ENCODE measurements at places on chromosomes 16 and 17. TPM values are rescaled to one million over a fixed set of nuclear protein-coding genes. Genes with fewer than 3 reads are reported as not detected.
A peak's percentile ranks its signal among the peaks of the same experiment; 100 is the strongest.

PABPN1L gene
- not detected for polyA plus RNA-seq

DNA sequence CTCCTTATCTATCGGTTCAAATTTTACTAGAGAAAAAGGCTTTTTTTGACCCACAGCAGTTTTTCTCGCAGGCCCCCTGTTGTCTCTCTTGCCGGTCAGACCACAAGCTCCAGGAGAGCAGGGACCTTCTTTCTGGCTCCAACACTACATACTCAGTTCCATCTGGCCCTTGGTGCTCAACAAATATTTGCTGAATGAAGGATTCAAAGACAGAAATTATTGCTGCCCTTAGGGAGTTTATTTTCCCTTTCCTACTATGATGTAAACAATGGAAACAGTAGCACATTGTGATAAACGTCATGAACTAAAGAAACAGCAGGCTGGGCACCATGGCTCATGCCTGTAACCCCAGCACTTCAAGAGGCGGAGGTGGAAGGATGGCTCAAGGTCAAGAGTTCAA lies 59.0 kb upstream of the ATP2A3 start:
- DNase-seq = no peak

DNA sequence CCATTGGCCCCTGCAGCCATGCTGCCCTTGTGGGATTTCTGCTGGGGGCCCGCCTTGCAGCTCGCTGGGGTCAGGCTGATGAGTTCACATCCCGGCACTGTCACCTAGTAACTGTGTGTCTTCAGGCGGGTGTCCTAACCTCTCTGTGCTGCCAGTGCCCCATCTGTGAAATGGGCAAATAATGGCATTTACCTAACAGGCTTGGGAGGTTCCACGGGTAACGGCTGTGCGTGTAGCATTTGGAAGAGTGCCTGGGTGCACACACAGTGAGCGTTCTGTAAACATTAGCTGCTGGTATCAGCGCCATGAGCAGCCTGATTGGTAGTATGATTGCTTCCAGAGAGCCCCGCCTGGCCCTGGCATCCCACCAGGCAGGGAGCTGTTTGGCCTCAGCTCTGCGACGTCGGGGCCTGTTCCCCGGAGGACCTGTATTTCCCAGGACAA lies 167.3 kb upstream of the GSE1 start:
- DNase-seq = no peak

- DNase-seq = peak; percentile 75
These were observed 51.2 kb upstream of the DHX40 start for GRCh38 chr17:59513934-59514841.

DNA sequence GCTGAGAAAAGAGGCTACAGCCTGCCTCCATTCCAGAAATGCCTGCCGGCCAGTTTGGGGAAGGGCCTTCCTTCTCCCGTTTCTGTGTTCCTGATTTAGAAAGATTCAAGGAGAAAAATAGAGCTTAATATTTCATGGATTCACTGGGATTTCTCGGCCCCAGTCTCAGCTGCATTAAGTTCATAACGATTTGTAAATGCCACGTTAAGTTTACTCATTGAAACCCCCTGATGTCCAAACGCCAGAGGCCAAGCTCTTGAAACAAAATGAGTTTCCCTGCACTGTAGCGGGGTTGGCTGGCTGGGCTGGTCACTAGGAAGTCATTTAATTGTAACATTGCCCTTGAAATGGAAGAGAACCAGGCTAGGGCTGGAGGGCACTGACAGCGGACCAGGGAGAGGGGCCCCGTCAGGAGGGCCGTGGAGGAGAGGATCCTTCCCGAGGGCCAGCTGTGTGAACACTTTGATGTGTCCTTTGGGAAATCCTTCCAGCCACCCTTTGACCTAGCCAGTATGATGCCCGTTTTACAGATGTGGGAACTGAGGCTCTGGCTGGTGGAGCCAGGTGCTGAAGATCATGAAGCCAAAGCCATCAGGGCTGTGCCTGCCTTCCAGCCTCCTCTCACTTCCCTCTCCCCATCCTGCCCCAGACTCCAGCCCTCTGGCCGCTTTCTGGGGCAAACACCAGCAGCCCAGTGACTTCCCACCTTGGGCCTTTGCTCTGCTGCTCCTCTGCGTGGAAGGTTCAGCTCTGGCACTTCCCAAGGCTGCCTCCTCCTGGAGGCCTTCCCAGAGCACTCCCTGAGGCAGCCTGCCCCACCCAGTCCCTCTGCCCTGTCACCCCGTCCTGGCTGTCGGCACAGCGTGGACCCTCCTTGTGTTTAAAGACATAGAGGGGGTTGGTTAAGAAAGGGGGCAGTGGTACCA lies 220.6 kb downstream of the KATNIP start:
- no peak for DNase-seq

DNA sequence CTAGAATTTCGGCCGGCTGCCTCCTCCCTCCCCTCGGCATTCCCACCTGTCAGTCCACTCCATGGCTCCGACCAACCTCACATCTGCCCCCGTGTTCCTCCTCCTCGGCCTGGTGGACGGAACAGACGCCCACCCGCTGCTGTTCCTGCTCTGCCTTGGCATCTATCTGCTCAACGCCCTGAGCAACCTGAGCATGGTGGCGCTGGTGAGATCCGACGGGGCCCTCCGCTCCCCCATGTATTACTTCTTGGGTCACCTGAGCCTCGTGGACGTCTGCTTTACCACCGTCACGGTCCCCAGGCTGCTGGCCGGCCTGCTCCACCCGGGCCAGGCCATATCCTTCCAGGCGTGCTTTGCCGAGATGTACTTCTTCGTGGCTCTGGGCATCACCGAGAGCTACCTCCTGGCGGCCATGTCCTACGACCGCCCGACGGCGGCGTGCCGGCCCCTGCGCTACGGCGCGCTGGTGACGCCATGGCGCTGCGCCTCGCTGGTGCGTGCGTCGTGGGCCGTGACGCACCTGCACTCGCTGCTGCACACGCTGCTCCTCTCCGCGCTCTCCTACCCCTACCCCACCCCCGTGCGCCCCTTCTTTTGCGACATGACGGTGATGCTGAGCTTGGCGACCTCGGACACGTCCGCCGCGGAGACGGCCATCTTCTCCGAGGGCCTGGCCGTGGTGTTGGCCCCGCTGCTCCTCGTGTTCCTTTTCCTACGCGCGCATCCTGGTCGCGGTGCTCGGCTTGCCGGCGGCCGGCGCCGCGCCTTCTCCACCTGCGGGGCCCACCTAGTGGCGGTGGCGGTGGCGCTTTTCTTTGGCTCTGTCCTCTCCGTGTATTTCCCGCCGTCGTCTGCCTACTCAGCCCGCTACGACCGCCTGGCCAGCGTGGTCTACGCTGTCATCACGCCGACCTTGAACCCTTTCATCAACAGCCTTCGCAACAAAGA lies at the start of gene OR3A2:
Gene OR3A2, minus strand, starts transcription at position 440 of the 948 bp plus-strand sequence.
- no peak for DNase-seq

CRYM gene
- polyA plus RNA-seq = 47.0 TPM

DNA sequence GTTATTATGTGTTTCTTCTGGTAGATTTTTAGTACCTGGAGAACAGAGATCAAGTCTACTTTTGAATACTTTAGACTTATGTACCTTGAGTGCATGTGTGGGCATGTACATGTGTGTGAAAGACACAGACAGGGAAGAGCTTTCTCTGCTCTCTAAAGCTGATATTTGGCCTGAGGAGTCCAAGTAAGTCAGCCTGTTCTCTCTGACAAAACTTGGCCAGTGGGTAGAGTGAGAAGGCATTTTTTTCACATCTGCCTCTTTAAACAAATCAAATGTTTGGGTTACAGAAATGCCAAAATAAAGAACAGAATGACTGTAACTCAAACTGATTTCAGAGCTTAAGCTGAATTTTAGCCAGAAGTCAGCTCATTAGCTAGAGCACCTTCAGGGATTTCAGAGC lies 309.7 kb upstream of the DYNLRB2 start:
- DNase-seq = no peak

DNA sequence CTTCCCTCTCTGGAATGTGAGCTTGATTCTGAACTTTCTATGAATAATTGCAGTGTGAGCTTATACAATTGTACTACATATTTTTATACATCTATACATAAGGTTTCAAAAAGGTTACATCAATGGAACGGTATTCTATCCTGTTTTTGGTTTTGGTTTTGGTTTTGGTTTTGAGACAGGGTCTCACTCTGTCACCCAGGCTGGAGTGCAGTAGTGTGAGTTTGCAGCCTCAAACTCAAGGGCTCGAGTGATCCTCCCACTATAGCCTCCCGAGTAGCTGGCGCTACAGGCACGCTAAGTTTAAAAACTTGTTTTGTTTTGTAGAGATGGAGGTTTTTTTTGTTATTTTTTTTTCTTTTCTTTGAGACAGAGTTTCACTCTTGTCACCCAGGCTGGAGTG lies 1.1 kb downstream of the CTRB1 start:
- no peak for DNase-seq

HES7 gene
- polyA plus RNA-seq = 0.91 TPM

- peak; percentile 57 for DNase-seq
These were observed 51.8 kb upstream of the JPH3 start for GRCh38 chr16:87550495-87550961.

GRCh38 chr17:75625813-75626486 lies 7.3 kb upstream of the SMIM5 start:
- DNase-seq = no peak

DNA sequence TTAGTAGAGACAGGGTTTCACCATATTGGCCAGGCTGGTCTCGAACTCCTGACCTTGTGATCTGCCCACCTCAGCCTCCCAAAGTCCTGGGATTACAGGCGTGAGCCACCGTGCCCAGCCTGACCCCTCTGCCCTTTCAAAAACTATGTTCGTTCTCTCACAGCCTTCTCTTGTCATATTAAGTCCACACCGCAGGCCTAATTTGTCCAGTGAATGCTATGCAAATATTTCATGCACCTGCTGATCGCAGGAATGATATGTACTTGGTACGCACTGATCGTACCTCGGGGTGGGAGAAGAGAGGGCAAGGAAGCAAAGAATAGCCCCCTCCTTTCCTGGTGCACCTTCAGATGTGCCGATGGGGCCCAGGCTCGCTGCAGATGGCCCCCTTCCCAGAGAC lies 3.0 kb upstream of the BIRC5 start:
- no peak for DNase-seq

GRCh38 chr17:31318298-31318801 lies 3.1 kb downstream of the EVI2A start:
- peak; percentile 30 for DNase-seq

GRCh38 chr16:12318661-12319427 lies 342.3 kb downstream of the SNX29 start:
- no peak for DNase-seq

RTN4RL1 gene
- 3.1 TPM for polyA plus RNA-seq

- DNase-seq = no peak
These were observed 5.4 kb downstream of the CD2BP2 start for GRCh38 chr16:30349675-30350074.

DNA sequence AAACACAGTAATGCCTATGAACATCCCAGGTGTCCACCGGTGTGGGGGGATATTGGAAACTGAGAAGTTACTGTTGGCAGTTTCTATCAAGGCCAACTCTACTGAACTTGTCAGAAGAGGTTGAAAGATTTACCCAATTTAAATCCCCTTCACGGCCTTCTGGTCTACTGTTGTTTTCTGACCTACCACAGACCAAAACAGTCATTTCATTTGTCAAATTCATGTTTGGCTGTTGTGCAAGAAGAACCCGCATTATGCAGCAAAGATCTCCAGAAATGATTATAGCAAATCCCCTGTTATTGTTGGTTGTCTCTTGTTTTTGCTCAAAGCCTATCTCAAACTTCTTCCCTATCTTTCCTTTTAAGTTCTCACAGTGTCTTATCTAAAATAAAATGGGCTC lies 73.1 kb upstream of the MAF start:
- no peak for DNase-seq

DNA sequence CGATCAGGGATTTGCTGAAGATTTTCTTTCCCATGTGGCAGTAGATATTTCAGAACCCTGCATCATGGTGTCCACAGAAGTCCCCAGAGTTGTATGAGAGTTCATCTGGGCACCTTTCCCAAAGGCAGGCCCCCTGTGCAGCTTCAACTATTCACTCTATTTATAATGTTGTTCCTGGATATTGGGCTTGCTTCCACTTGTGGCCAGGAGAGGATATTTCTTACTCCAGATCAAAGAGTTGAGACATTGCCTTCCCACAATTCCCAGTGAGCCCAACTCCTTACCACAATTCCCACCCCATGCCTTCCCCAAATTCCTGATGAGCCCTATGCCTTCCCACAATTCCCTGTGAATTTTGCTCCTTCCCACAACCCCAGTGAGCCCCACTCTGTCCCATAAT lies 206.9 kb downstream of the WWOX start:
- no peak for DNase-seq

TVP23A gene
- 0.04 TPM for polyA plus RNA-seq

- no peak for DNase-seq
These were observed 322.3 kb downstream of the ZFHX3 start for GRCh38 chr16:72725643-72726042.

TMEM107 gene
- 4.5 TPM for polyA plus RNA-seq

GRCh38 chr16:81610144-81610842 lies 165.7 kb downstream of the CMIP start:
- DNase-seq = peak; percentile 84

GRCh38 chr16:783404-784161 lies 4.6 kb downstream of the RPUSD1 start:
- no peak for DNase-seq

DNA sequence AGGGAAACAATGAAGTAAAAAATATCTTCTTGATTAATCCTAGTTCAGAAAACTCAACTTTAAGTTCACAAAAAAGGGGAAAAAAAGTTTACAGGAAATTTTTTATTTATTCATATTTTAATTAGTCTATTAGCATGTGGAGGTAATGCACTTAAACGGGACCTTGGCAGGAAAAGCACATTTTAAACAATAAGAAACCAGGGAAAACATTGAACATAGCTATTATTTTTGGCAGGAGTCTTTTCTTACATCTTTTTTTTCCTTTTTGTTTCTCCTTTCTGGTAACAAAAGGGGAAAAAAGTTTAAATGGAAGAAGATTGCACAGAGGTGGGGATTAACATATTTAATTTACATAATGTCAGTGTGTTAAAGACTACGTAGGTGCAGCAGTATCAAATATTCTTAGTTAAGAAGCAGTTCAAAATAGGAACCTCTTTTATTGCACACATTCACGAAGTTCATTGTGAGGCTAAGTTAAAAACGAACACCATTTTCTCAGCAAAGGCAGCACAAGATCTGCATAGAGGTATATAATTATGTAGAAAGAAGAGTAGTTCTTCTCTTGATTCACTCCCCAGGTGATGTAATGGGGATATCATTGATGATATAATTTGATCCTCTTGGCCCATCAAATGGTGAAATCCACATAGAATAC lies 940.5 kb downstream of the CDH11 start:
- no peak for DNase-seq

IRX5 gene
- polyA plus RNA-seq = 13.7 TPM

GRCh38 chr17:76521262-76521661 lies 16.2 kb downstream of the CYGB start:
- no peak for DNase-seq

GRCh38 chr16:88888461-88889387 lies 22.3 kb upstream of the PABPN1L start:
- DNase-seq = peak; percentile 69

- no peak for DNase-seq
These were observed 8.5 kb upstream of the HOXB9 start for GRCh38 chr17:48634493-48635208.

DNA sequence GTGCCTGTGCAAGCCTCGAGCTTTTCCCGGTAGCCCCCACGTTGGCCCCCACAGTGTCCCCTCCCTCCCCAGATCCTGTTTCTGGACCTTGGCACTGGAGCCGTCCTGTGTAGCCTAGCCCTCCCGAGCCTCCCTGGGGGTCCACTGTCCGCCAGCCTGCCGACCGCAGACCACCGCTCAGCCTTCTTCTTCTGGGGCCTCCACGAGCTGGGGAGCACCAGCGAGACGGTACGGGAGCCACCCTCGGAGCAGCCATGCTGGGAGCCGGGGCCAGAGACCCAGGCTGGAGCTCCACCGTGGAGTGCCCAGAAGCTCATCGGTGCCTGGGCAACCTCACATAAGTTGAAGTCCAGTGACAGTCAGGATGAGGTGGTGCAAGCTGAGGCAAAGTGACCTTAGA lies 11.8 kb downstream of the RGS11 start:
- no peak for DNase-seq

LDAF1 gene
- polyA plus RNA-seq = 21.0 TPM

All from heart right ventricle (tissue), 16 donors.